ENCODE measurements at places on chromosomes 6 and 20.
A peak's percentile ranks its signal among the peaks of the same experiment; 100 is the strongest.

DNA sequence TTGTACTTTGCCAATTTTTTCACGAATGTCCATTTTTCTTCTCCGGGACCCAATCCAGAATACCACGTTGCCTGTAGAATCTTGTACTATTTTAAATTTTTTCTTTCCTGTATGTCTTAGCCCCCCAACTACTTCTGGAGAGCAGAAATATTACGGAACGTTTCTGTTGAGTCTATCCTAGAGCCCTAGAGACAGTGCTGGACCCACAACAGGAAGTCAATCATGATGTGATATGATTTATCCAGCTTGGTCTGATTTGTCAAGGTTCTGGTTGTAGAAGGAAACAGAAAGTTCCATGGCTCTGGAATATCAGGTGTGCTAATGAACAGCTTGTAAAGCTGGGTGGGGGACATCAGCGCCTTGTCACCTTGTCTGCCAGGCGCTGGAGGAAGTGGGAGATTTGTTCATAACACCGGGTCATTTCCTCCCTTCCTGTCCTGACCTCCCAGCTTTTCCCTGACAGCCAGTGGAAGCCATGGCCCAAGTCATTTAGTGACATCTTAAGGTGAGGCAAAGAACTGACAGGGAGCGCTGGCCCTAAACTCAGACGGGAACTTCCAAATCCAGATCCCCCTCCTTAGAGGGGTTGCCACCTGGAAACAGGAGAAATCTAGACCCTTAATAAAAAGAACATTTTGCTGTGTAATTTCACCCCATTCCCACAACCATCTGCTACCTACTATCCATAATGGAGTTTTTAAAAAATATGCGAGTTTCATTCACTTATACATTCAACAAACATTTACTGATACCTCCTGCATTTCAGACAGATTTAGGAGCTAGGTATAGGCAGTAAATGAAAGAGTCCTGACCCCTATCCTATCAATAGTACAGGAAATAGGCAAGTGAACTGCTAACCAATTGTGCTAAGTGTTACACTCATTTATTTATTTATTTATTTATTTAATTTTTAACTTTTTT is 130.5 kb downstream of the ZFP64 start:
- DNase-seq = peak; percentile 41

DNA sequence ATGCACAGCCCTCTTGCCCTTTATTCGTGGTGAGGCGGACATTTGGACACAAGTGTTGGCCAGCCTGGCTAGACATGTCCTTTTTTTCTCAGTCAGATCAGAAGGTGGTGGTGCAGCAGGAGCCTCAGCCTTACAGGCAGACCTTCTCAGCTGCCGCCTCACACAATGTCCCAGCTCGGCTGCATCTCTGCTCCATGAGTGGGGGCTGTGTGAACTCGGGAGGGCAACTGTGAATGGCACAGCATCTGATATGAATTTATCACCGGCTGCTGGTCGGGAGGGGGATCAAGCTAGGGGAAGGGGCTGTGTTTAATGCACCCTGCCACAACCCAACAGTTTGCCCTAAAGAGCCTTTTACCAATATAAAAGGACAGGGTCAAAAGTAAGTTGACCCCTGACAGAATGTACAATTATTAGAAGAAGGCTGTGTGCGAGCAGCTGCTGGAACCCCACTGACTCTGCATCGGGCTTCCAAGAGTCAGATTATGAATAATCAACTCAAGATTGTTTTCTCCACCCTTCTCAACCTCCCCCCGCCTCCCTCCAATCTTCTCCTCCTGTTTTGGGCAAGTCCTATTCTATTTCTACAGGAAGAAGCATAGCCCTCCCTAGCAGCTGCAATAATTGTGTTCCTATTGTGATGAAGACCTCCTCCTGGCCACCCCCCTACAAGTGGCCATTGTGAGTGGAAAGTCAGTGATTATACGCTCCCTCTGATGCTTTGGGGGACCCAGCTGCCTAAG is 245.2 kb downstream of the PKHD1 start:
- no peak for DNase-seq

DNA sequence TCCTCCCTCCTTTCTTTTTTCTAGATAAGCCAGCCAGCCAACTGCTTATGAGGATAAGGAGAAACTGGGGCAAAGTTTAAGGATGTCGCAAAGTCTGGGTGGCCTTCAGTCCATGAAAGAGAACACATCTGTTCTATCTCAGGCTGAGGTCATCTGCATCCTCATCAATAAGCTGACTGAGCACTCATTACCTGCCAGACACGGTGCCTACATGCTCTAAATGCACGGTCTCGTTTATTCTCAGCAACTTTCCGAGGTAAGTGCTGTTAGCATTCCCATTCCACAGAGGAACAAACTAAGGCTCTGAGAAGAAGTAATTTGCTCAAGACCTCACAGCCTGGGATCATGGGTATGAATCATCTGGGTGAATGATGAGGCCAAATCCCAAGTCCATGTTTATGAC is 133.1 kb downstream of the BCAS1 start:
- DNase-seq = no peak

DNA sequence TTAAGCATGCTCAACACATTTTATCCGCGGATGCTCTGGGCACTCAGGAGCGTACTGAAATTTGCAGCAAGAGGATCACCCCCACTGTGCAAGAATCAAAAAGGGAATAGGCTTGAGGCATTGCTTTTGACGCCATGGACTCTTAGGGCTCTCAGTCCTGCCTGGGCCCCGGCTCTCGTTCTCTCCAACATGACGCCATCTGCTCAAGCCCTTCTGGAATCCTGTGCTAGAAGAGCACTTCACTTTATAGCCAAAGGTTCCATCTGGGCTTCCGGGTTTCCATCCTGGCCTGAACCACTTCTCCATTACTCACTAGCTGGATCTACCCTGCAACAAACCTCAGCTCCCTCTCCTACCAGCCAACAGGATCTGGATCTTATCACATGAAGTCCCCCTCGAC is 105.3 kb downstream of the FOXF2 start:
- DNase-seq = no peak

- DNase-seq = no peak
These were observed 20.1 kb upstream of the RNGTT start for GRCh38 chr6:88983532-88983931.

DNA sequence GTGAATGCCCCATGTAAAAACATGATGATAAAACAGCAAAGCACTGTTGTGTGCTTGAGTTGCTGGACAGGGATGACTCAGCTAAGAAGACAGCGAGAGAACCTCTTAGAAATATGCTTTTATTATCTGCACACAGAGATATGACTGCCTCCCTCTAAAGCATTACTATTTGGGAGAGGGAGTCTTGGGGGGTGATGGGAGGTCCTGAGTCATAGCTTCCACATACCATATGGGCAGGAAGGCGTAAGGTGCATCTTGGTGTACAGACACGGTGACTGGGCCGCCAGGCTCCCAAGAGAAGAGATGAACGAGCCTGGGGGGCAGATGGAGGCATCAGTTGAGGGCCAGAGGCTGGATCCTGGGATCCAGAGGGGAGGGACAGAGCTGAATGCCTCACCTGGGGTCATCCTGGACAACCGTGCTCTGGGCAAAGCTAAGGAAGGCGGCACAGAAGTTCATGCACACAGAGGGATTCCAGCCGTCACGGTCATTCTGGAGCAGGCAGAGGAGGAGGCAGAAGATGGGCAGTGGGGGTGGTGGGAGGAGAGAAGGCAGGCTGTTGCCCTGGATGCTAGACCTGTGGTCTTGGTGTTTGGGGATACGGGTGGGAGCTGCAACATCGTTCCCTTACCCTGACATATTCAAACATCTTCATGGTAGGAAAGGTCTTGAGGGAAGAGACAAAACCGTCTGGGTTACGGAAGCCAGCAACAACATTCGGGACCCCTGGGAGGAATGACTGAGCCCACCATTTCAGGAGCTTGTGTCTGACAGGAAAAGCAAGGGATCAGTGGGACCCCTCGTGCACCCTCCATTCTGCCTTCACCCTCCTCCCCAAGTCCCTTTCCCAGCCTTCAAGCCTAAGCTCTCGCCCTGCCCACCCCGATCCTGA is 2.0 kb downstream of the DXO start:
- DNase-seq = no peak

DNA sequence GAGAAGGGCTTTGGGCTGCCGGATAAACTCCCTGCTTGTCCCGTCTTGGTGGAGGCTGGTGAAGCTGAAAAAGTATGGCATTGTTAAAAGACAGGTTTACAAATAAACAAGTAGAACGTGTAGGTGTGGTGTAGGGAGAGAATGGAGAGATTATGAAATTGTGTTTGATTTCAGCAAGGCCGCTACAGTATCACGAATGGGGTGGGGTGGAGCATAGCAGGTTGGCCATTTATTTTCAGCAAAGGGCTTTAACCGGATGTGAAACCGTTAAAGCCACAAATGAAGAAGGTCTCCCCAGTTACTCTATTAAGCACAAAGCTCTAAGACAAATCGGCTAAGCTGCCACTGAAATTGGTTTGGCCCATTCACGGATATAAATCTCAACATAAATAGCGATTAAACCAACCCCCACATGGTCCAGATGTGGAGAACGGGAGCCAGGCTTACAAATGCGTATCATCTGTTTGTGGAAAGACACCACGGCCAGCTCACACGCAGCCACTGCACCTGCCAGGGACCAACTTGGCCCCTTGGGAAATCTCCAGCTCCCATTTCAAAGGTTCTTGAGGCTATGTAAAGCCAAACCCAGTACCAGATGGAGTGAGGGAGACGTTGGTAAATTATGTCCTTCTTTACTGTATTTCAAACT is 94.0 kb downstream of the ZMYND8 start:
- no peak for DNase-seq

DNA sequence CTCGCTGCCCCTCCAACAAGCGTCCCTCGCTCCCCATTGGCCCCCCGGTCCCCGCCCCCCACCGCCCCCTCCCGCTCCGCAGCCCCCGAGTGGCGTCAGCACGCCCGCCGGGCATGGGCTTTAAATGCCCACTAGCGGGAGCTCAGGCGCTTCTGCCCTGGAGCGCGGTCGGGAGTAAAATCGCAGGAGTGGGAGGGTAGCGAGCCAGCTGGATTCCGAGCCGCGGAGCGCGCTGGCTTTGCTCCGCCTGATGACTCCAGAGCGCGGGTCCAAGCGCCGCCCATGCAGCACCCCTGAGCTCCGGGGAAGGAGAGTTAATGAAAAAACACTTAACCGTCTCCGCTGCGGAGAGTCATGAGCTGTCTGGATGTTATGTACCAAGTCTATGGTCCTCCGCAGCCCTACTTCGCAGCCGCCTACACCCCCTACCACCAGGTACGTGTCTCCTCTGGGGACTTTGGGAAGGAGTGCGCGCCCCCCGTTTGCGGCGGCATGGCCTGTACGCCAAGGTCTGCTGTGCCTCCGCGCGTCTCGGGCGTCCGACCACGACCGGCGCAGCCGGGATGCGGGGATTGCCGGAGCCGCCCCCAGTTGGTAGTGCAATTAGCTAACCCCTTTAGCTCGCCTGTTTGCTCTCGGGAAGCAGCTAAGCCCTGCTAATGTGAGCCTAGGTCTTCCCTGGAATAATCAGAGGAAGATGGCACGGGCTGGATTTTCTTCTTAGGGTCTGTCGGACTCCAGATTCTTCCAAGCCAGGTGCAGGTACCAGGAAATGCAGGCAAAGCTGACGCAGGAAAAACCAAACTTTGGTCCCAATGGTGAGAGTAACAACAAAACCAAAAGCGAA is at the start of gene VGLL2:
TSS of gene VGLL2 (plus strand) at position 149 of the 847 bp plus-strand sequence. CDS start at position 355, 206 bp downstream.
- peak; percentile 81 for DNase-seq

GRCh38 chr20:9130521-9130920 is 61.6 kb downstream of the PLCB4 start:
- no peak for DNase-seq

DNA sequence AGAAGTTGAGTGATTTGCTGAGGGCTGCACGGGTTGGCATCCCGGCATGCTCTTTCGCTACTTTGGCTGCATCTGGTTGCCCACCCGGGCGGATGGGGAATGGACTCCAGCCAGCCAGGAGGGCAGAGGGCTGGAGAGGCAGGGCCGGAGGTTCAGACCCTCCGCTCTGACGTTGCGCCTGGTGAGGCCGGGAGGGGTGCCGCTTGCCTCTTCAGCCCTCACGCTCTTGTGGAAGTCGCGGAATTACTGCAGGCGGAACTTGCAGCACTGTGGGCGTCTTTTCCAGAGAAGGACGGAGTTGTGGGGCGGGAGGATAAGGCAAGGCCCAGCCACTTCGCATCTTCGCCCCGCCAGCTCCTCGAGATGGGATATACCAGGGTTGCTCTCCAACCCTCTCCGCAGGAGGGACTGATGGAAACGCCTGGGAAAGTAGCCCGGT is 656 bp downstream of the RTEL1 start:
- no peak for DNase-seq

- DNase-seq = no peak
These were observed 60.9 kb downstream of the GINS1 start for GRCh38 chr20:25468126-25469075.

- DNase-seq = no peak
These were observed 328 bp downstream of the RRBP1 start for GRCh38 chr20:17681726-17682102.

GRCh38 chr20:59650418-59650817 is 46.1 kb downstream of the PHACTR3 start:
- DNase-seq = no peak

DNA sequence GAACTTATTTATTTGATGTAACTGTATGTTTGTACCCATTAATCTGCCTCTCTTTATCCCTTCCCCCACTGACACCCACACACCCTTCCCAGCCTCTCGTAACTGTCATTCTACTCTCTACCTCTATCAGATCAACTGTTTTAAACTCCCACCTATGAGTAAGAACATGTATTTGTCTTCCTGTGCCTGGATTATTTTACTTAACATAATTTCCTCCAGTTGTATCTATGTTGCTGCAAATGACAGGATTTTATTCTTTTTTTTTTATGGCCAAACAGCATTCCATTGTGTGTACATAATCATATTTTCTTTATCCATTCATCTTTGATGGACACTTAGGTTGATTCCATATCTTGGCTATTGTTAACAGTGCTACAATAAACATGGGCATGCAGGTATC is 49.3 kb downstream of the PHACTR2 start:
- no peak for DNase-seq

GRCh38 chr6:144607998-144608735 is 323.0 kb downstream of the UTRN start:
- DNase-seq = no peak

DNA sequence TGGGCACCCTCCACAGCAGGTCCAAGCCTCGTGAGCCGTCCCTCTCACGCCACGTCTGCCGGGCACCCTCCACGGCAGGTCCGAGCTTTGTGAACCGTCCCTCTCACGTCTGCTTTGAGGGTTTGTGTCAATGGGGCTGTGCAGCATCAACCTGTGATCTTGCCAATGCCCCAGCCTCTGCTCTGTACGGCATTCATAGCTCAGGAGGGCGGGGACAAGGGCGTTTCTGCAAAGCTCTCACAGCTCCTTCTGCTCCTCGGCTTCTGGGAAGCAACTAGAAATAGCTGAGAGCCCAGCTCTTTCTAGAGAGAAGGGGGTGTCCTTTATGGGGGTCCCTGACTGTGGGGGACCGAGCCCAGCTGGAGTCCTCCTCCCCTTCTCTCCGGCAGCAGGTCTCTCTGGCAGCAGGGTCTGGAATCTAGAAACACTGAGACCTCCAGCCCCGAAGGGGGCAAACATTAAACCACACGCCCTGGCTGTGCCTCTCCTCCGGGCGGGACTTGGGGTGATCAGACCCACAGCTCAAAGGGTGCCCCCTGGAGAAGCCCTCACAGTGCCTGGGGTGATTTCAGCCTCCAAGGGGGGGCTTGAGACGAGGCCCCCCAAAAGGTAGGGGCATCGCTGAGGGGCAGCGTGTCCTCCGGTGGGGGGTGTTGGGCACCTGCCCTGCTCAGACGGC is 41.2 kb upstream of the CHRNA4 start:
- DNase-seq = no peak

Measured in HuH-7.5 (cell line).